ENCODE measurements at places on chromosomes 2 and 18.

- peak; percentile 72 for ATAC-seq
Measured at GRCh38 chr2:205405752-205406151, 276.5 kb upstream of the NRP2 start.

DNA sequence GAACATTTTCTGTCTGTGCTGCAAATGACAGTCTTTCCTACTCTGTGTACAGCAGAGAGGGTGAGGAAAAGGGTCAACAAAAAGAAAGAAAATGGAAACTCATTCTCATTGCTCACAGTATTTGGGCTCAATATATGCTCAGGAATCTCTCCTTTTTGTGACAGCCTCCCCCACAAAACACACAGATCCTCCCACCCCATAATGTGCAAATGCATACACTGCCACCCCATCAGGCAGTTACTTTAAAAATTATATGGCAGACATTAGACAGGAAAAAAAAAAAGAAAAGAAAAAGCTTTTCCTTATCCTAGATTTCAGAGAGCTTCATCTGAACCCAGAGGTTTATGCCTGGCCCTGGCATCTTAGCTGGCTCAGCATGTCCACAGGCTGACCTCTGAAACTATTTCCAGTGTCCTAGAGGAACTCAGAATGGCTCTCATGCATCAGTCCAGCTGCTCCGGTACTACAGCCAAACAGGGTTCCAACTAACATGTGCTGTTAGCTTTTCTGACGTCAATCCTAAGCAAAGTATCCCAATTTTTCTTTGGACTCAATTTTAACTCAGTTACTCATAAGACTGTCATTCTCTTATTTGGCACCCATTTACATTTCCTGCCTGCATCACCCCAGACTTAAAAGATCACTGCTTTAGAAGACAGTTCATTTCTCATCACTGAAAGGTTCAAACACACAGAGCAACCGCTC lies 105.9 kb downstream of the RBMS1 start:
- ATAC-seq, result peak; percentile 77

- ATAC-seq, result no peak
Measured at GRCh38 chr18:70994116-70994515, 705.3 kb downstream of the SOCS6 start.

DNA sequence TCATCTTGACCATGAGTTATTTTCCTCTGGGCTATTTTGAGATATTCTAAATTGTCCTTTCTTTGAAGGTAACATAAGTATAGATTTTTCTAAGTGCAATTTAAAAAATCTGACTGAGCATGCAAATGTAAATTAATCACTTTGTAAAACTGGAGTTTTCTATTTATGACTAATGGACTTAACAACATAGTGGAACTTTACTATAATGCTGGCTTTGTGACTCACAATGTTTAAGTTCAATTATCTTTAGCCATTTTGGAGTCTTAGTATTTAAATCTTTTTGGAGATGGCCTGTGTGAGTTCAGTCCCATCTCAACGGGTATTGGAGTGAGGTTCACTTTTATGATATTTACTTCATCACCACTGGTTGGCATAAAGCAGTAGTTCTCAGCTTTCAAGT lies 35.2 kb upstream of the NOSTRIN start:
- ATAC-seq, result no peak

All from SK-N-SH treated with all-trans-retinoic acid at 6 μM for 48 hours (cell line).